Occipital lobe (tissue), 3 donors: ENCODE measurements at places on chromosomes 16 and 17. TPM values are rescaled to one million over a fixed set of nuclear protein-coding genes. Genes with fewer than 3 reads are reported as not detected.
A peak's percentile ranks its signal among the peaks of the same experiment; 100 is the strongest.

FBXW10 gene
- 0.47 TPM for total RNA-seq

GOSR1 gene
- total RNA-seq: 27.9 TPM

SLC5A2 gene
- total RNA-seq: 0.62 TPM

C16orf74 gene
- 1.6 TPM for total RNA-seq

TBC1D3G gene
- not detected for total RNA-seq

- DNase-seq: no peak
Measured at GRCh38 chr16:85519540-85520231, 93.4 kb upstream of the GSE1 start.

- DNase-seq: no peak
Measured at GRCh38 chr17:49388290-49388640, 26.2 kb upstream of the ZNF652 start.

GRCh38 chr17:20116683-20117309 is 107.6 kb downstream of the SPECC1 start:
- peak; percentile 32 for DNase-seq

- DNase-seq: no peak
Measured at GRCh38 chr17:45334231-45334630, 17.4 kb upstream of the MAP3K14 start.

DNA sequence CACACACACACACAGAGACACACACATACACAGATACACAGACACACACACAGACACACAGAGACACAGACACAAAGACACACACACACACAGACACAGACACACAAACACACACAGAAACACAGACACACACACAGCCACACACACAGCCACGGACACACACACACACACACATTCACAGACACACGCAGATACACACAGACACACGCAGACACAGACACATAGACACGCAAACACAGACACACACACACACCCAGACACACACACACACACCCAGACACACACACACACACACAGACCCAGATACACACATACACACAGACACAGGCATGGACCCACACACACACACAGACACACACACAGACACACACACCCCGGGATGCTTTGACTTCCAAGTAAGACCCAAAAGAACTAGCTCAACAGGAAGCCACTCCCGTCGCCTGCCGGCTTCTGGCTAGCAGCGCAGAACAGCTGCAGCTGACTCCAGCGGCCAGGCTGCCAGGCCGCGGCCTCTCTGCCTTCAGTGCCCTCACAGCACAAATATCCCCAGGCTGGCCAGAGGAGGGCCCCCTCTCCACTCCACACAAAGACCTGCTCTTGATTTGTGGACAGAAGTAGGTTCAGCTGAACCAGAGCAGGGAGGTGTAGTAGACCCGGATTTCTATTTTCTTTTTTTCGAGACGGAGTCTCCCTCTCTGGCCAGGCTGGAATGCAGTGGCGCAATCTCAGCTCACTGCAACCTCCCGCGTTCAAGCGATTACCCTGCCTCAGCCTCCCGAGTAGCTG is 6.0 kb upstream of the CHRNE start:
- DNase-seq: peak; percentile 79

- DNase-seq: no peak
Measured at GRCh38 chr17:63364387-63364786, 81.7 kb downstream of the CYB561 start.

- DNase-seq: no peak
Measured at GRCh38 chr17:31387438-31387837, 4.0 kb upstream of the RAB11FIP4 start.

DNA sequence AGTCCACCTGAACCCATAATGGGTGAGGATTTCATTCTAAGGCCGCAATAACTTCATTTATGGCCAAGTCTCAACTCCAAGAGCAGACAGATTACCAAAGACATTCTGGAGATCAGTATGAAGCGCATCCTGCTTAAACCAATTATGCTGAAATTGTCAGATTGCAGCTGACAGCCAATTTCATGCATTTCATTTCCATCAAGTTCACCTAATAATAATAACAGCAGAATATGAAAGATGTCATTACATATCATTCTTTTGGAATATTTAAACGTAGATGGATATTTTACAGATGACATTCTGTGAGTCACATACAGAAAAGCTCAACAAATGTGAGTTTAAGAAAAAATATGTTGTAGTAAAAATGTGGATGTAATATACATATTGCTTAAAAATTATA is 54.9 kb upstream of the NACA2 start:
- DNase-seq: no peak

DNA sequence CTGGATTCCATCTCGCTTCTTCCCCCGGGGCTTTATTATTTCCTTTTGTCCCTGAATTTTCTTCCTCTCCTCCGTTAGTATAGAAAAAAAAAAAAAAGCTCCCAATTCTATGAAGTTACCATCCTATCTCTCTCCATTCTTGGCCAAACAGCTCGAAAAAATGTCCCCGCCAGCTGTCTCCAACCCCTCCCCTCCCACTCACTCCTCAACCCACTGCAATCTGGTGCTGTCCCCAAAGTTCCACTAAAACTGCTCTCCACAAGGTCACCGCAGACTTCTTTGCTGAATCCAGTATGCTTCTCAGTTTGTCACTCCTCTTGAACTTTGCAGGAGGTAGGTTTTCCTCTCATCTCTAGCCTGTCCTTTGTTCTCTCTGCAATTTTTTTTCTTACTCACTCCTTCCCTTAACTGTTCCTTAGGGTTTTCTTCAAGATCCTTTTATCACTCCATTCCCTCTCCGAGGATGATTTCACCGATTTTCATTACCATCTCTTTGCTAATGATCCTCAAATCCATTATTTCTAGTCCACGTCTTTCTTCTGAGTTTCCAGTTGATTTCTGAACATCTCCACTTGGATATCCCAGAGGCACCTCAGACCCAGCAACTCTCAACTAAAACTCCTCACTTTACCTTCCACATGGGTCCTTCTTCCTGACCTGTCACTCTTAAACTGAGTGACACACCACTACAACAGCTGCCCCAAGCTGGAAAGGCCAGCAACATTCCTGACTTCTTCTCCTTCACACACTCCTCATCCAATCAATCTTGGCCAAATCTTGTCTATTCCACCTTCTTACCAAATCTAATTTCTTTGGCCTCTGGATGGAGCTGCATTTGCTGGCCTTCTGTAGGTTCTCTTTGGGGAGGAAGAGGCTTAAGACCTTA is 1.5 kb upstream of the SUMO2 start:
- DNase-seq: peak; percentile 7

- DNase-seq: no peak
Measured at GRCh38 chr17:39699818-39700147, at the start of gene ERBB2. Gene ERBB2 (plus strand): TSS chr17:39700064. CDS start chr17:39700239, 175 bp downstream.

GRCh38 chr17:49018116-49018612 is 21.0 kb downstream of the IGF2BP1 start:
- DNase-seq: no peak

- no peak for DNase-seq
Measured at GRCh38 chr17:43709210-43709609, 47.5 kb upstream of the MEOX1 start.

- no peak for DNase-seq
Measured at GRCh38 chr16:90077757-90078578, 837 bp upstream of the PRDM7 start.
